ENCODE measurements at places on chromosomes 1 and 21.
A peak's percentile ranks its signal among the peaks of the same experiment; 100 is the strongest.

- DNase-seq = no peak
These were observed 13.8 kb upstream of the NASP start for GRCh38 chr1:45569962-45570581.

GRCh38 chr1:171110621-171111326, 20.1 kb downstream of the FMO3 start:
- peak; percentile 35 for DNase-seq

DNA sequence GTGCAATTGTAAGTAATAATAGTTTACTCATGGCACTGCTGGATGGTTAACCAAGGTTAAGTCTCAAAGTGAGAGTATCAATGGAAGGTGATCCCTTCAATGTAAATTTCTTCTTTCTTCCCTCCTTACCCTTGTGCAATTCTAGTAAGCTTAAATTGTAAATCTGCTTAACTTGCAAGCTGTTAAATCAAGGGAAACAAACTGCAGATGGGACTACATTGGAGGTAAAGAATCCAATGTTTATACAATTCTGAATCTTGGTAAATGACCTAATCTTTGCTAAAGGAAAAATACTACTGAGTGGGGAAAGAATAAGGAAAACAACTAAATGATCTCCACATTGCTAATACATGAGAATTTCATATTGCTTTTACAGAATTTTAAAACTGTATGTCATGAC, 6.7 kb upstream of the CD55 start:
- DNase-seq = no peak

- DNase-seq = no peak
These were observed 57.7 kb upstream of the NUF2 start for GRCh38 chr1:163263818-163264655.

- DNase-seq = no peak
These were observed 8.5 kb upstream of the B4GALT3 start for GRCh38 chr1:161185732-161186311.

GRCh38 chr21:36579898-36580297, 100.0 kb upstream of the CLDN14 start:
- no peak for DNase-seq

All from fibroblast of the conjunctiva (primary cell).